ENCODE measurements at places on chromosomes 12 and 14. TPM values are rescaled to one million over a fixed set of nuclear protein-coding genes. Genes with fewer than 3 reads are reported as not detected.

The DHH gene
- 0.82 TPM for polyA plus RNA-seq

The PHETA1 gene
- polyA plus RNA-seq: 8.1 TPM

The FGF6 gene
- polyA plus RNA-seq: 58.5 TPM

The SPIC gene
- not detected for polyA plus RNA-seq

The PTPN21 gene
- polyA plus RNA-seq: 57.3 TPM

Measured in forelimb muscle (tissue), 1 donor.